ENCODE measurements at places on chromosomes 4 and X. TPM values are rescaled to one million over a fixed set of nuclear protein-coding genes. Genes with fewer than 3 reads are reported as not detected.

DNA sequence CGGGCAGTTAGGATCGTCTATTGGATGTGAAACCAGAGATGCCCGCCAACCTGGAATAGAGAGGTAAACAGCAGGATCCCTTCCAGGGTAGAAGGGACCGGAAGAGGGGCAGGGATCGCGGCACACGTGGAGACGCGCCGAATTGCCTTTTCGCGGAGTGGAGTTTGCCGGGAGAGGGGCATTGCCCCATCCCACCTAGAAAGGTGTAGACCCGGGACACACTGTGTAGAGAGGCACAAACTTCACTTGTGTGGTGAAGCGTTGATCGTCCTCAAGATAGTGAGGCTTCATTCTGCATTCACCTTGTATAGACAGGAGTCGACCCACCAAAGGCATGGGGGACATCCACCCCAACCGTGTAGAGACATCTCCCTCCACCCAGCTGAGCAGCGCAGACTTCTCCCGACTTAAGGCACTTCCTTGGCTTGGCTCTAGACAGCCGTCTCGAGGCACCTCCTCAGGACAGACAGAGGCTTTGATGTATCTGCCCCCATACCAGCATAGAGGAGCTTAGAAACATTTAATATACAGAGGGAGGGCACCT lies 410 bp downstream of the GNL3L start:
- no peak for DNase-seq

- DNase-seq, result no peak
Observed at GRCh38 chr4:62952366-62952765, 1456.9 kb downstream of the TECRL start.

DNA sequence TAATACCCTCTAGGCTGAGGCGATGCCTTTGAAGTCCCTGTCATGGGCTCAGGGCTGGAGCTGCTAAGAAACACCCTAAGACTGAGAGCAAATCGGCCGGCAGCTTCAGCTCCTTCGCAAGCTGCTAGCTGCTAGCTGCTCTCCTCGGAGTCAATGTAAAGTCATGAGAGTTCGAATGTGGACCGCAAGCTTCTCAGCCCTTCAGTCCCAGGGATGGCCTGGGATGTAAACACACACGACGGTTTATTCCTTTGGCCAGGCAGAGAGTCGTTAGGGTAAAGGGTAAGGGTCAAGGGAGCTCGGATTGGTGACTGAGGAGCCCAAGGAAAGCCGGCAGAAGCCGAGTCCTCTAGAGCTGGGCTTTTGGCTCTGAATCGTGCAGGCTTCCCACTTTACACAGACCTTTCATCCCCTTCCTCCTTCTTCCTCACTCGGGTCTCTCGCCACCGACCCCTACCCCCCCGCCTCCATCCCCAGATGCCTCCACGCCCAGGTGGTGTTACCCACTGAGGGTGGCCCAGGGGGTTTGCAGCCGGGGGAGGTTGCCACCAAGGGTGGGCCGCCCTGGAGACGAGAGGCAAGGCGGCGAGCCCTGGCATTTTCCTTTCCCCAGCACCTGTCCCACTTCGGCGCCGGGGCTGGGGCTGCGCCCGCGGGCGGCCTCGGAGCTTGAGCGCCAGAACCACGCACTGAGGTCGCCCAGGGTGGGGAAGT lies 3.1 kb upstream of the BCORL1 start:
- no peak for DNase-seq

The RAB9A gene
- 50.4 TPM for total RNA-seq

The EVC2 gene
- 14.7 TPM for total RNA-seq

DNA sequence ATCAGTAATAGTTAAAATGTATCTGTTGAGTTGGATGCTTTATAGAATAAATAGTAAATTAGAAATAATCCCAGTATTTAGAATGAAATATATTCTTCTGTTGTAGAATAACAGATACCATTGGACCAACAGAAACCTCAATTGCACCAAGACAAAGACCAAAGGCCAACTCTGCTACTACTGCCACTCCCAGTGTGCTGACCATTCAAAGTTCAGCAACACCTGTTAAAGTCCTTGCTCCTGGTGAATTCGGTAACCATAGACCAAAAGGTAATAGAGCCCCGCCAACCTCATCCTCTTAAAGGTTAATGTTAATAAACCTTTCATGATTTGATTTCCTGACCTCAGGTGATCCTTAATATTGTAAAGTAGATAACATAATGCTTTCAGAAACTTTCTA lies 73.8 kb downstream of the PAQR3 start:
- no peak for DNase-seq

DNA sequence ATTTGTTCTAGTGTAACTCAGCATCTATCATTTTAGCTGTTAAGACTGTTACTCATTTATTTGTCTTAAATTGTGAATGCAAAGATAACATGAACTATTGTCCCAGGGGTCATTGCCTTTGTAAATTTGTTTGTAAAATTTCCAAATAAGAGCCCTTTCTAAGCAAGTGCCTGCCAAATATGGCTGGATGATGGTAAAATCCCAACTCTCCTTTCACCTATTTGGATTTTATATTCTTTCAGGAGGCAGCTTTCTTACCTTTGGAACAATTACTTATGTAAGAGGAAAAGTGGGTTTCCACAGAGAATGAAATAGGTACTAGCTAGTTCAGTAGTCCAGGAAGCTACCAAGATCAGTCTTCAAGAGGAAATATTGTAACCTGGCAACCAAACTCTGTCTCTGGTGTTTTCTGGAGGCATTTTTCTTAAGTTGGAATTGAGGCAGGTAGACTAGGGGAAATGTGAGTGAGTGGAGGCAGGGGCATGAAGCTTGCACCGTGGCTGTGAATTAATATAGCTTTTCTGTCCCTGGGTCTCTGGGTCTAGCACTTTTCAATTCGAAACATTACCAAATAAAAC lies 363.0 kb upstream of the ZCCHC13 start:
- DNase-seq, result no peak

GRCh38 chr4:83832110-83832825 lies 296.4 kb downstream of the GPAT3 start:
- no peak for DNase-seq

The SORCS2 gene
- 11.0 TPM for total RNA-seq

The PDLIM3 gene
- total RNA-seq, result 6.1 TPM

DNA sequence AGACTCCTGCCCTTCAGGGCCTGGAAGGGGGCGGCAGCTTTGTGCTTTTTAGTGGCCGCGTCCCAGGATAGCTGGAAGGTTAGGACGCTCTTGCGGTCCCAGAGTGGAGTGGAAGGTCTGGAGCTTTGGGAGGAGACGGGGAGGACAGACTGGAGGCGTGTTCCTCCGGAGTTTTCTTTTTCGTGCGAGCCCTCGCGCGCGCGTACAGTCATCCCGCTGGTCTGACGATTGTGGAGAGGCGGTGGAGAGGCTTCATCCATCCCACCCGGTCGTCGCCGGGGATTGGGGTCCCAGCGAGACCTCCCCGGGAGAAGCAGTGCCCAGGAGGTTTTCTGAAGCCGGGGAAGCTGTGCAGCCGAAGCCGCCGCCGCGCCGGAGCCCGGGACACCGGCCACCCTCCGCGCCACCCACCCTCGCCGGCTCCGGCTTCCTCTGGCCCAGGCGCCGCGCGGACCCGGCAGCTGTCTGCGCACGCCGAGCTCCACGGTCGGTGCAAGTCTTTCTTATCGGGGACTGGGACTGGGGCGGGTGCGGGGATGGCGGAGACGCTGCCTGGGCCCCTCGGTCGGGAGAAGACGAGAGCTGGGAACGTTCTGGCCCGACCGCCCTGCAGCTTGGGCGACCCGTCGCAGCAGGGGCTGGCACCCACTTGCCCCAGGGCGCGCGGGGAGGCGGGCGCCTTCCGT lies at the start of gene EDNRA:
Gene EDNRA (plus strand): TSS at position 207 of the 686 bp plus-strand sequence. CDS start 4,585 bp downstream, outside the sequence.
- DNase-seq, result no peak

- DNase-seq, result no peak
Observed at GRCh38 chr4:100248476-100248875, 58.2 kb upstream of the DDIT4L start.

GRCh38 chrX:11944501-11944900 lies 186.5 kb downstream of the MSL3 start:
- DNase-seq, result peak; percentile 33

The TMEM150C gene
- 0.52 TPM for total RNA-seq

DNA sequence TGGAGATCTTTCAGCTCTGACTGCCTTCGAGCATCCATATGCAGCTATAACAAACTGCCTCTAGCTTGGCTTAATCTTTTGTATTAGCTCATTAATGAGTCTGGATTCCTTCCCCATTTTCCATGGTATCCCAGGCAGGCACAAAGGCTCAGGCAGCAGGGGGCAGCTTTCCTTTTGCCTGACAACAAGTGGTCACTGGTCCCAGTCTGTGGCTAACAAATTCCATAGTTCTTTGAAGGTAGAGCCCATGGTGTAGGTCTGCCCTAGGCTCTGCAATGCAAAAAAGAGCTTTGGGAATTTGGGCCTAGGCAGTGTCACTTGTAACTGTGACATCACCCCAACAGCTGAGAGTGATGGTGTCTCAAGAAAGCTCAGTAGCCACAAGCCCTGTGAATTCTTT lies 234.4 kb upstream of the GPC4 start:
- DNase-seq, result no peak

- DNase-seq, result no peak
Observed at GRCh38 chr4:89048906-89049601, 7.9 kb downstream of the FAM13A start.

DNA sequence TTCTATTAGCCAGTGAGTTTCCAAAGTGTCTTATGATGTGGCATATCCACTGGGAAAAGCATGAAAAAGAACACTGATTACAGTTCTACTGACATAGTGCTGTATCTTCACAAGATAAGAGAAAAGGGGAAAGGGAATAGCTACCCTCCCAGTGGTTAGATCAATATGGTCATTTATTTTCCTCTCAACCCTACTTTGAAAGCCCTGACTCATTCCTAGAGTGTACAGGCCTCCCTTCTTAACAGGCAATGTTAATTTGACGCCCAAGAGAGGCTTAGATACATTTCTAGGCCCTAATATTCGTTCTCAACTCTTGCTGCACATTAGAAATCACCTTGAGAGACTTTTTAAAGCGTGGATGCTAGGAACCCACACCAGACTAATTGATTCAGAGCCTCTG lies 20.4 kb upstream of the BRS3 start:
- DNase-seq, result no peak

The CT45A5 gene
- total RNA-seq, result not detected

Data from renal cortical epithelial cell (primary cell).